ENCODE measurements at places on chromosomes 11 and 22.

GRCh38 chr11:111633248-111633647, 31.0 kb downstream of the SIK2 start:
- no peak for DNase-seq

GRCh38 chr11:69219991-69220390, 64.3 kb downstream of the SMIM38 start:
- DNase-seq, result no peak

GRCh38 chr11:58059007-58059350, 28.2 kb downstream of the OR6Q1 start:
- DNase-seq, result no peak

DNA sequence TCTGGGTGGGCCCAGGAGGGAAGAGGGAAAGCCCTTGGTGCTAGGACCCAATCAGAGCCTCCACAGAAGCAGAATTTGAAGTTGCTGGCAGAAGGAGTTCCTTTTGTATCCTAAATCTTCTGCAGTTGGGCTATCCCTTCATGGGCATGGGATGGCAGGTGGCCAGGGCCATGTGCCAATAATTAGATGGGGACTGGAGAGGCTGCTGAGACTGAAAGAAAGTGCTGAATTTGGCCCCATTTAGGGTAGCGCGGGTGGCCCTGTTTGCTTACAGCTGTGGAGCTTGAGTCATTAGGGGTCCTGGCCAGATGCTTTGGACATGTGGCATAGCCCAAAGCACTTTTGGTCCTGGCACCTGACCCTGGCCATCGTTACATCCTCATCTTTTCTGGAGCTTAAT, 27.1 kb downstream of the PARVA start:
- no peak for DNase-seq

DNA sequence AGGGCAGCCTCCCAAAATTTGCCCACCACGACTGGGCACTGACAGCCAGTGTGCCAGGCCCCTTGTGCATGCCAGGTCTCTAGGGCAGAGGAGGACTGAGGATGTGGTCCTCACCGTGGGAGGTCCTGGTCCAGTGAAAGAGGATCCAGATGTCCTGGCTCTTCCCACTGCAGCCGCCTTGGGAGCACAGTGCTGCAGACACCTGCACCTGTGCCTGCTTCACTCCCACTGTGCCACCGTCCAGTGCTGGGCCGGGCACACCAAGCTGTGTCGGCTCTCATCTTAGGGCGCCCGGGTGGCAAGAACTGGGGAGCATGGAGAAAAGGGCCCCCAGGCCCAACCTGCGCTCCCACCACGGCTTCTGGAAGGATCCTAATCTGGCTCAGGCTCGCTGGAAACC, 1147.1 kb downstream of the BRD1 start:
- DNase-seq, result no peak

- no peak for DNase-seq
Observed at GRCh38 chr22:44755956-44756361, 3.6 kb downstream of the ARHGAP8 start.

DNA sequence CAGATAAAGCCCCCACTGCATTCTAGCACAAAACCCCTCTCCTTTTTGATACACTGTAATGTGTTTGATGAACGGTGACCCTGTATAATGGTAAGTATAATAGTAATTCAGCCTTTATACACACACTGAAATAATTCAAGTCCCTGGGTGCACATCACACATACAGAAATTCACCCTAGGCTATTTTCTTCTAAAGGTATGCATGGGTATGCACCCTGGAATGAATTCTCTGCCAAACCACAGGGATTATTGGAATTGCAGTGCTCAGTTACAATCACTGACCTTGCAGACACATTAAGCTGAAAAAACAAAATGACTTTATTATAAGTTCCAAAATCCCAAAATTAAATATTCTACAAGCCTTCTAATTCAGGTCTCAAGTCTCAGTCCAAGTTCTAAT, 245.9 kb upstream of the FAT3 start:
- no peak for DNase-seq

DNA sequence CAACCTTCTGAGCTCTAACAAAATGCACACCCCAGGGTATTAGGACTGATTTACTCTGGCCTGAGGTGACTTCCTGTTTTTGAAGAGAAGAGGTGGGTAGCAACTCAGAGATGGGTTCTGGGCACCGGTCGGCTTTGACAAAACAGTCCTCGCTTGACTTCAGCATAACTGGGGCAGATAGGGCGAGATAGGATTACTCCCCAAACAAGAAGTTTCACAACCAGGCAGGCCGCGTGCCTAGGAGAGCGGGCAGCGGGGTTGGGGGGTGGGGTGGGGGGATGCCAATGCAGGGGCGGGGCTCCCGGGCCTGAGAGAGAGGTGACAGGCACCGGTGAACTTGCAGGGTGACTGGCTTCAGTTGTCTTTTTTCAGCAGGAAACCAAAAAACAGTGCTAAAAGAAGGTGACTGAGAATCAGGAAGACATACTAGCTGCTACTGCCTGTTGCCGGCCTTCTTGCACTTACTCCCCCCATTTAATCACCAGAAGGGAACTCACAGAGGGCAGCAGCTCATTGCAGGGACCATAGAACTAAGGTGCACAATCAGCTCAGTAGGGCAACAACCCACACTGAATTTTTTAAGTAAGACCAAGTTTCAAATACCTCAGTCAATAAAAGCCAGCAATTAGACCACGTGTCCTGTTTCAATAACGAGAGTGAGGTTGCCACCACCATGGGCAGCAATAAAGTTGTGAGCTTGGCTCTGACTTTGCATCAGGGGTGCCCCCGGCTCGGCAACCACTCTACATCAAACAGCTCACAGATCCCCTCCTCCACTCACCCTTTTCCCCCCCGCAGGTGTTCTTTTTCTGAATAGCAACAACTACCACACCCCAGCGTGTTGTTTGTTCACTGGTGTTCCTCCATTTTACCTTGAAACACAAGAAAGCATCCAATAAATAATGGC, 37.2 kb upstream of the ETS1 start:
- peak; percentile 70 for DNase-seq

Data from activated CD4-positive, alpha-beta T cell treated with anti-CD3 and anti-CD28 coated beads, Interleukin-2, amount 50 U/mL, for 1 hour (primary cell).